Activated naive CD8-positive, alpha-beta T cell treated with anti-CD3 and anti-CD28 coated beads, Interleukin-2, amount 50 U/mL, for 16 hours (primary cell): ENCODE measurements at places on chromosomes 12 and 14.

DNA sequence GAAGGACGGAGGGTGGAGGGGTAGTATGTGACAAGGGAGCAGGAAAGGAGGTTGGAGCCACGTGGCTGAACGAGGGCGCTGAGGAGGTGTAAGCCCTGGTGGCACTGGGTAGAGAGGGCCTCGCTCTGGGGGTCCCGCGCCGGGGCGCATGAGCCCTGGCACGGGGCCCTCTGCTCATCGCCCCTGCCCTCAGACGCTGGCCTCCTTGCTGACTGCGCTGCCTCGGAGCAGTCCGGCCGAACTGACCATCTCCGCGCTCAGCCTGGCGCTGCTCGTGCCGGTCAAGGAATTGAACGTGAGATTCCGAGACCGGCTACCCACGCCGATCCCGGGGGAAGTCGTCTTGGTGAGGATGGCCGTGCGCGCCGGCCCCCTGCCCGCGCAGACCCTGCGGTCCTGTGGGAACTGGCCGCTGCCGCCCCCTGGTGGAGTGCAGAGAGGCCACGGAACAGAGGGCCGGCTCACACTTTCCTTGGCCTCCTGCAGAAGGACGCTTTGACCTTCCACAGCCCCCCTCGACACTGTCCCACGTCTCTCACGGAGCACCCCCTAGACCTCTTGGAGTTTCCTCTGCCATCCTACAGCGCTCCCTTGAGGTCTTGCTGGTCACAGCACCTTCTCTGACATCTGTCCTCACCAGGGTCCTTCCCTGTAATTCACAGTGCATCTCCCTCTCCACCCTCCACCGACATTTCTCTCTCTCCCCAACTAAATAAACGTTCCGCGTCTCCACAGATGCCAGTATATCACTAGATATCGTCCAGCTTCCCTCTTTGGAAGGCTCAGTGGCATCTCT, 10.5 kb downstream of the ARHGEF25 start:
- no peak for DNase-seq

DNA sequence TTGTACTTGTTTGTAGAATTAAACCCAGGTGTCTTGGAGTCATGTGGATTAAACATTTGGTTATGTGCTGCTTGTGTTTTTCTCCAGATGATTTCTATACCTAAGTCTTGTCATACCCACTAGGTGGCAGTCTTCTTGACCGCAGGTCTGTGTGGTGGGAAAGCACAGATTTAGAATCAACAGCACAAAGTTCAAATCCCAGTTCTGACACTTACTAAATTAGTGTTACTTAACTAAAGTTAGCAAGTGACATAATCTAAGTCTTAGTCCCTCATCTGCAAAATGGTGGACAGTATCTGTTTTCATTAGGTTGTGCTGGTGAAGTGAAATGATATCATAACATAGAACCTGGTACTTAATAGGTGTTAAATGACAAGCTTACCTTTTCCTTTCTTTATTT, 151.0 kb upstream of the ARHGAP5 start:
- DNase-seq, result no peak

DNA sequence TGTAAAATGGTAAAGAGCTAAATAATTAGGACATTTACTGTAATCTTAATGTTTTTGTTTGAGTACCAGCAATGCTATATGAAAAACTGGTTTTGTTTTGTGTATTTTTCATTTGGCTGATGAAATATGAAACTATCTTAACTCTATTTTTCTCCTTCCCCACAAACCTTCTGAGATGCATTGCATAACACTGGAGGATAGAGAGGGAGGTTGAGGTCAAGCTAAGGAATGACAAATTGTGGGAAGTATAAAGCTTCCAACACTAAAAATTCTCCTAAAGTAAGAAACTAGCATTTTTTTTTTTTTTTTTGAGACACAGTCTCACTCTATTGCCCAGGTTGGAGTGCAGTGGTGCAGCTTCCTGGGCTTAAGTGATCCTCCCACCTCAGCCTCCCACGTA, 31.5 kb upstream of the SRP54 start:
- DNase-seq, result no peak

DNA sequence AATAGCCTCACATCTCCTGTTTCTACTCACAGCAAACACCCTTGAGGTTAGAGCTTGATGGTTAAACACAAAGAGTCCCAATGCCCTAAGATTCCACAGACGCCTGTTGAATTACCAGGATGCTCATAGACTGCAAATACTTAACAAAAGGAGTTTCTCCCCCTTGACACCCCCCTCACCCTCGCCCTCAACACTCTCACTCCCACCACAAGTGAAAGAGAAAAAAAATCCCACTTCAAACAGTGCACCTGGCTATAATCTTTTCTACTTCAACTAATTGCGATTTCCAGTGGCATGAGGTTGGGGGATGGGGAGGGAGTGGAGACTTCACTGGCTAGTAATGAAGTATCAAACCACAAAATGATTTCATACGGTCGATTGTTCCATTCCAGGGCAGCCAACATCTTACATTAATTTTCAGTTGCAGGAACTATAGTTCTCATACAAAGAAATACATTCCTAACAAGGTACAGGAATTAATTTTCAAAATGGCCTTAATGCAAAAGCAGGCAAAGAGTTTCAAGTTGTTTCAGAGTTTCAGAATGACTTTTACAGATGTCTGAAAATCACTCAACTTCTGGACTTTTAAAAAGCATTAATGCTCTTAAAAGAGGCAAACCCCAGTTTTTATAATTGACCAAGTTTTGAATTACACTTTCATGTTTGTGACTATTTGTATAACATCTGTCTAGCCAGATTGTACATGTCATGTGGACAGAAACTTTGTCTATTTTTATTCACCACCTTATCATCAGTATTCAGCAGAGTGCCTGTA, 390.7 kb downstream of the C12orf75 start:
- no peak for DNase-seq

DNA sequence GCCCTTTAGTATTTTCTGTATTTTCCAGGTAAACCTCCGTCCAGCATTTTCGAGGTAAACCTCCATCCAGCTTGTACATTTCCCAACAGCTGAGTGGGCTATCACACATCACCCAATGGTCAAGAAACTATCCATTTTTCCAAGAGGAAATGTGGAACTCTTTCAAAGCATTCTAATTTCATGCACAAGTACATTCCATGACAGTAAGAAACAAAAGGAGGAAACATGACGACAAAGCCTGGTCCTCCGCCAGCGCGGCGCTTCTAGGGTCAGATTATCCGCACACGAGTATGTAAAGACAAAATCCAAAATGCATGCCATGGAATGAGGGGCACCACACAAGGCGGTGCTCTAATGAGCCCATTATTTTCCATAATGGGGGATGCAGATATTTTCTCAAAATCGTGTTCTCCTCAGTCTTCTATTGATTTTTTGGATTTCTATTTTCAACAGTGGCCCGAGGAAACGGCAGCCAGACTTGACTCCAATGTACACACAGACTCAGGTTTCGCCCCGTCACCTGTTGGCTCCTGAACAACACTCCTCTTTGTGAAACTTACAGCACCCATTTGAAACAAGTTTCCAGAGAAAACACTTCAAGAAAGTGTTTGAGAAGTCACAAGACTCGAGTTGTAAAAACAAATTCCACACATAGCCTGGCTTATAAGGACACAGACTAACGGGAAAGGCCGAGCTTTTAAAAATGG, 107.4 kb downstream of the PRICKLE1 start:
- DNase-seq, result no peak

DNA sequence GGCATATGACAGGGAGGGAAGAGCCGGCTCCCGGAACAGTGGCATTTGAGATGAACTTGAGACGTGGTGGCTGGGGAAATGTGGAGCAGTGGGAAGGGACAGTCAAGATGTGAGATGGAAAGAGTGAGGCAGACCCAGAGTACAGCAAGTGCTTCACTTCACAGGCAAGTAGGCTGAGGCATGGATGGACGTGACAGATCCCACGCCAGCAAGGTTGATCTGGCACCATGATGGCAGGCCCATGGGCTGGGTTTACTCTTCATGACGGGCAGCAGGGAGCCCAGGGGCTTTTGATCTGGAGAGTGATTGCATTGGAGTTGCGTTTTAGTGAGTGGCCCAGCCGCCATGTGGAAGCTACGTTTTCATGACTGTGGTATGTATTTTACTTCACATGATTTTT, 17.9 kb upstream of the EML1 start:
- DNase-seq, result no peak

DNA sequence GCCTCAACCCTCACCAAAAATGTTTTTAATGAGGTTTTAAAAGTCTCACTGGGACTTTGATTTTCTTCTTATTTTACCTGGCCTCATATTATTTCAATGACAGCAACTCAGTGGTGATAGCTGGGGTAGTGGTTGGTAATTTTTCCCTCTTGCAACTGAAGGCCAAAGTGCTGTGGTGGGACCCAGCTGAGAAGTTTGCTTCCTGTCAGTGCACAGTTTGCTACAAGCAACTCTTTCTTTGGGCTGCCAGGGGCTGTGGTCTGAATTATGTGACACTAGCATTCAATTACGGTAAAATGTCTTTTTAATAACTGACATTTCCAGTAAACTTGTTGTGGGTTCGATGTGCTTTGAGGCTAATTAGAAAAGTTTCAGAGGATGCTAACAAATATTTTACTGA, 65.3 kb downstream of the IFNG start:
- DNase-seq, result no peak

DNA sequence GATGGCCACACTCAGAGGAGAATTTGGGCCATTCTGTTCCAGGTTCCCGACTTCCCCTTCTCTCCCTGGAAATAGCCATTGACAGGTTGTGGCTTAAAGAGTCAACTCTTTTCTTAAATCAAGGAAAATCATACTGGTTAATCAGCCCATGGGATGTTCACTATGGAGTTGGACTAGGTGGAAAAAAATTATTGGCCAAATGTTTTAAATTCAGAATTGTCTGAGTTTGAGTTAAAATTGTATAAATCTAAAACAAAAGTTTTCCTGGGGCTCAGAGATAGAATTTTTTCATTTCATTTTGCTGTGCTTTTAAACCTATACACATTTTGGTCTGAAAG, 6.5 kb downstream of the ESRRB start:
- no peak for DNase-seq

DNA sequence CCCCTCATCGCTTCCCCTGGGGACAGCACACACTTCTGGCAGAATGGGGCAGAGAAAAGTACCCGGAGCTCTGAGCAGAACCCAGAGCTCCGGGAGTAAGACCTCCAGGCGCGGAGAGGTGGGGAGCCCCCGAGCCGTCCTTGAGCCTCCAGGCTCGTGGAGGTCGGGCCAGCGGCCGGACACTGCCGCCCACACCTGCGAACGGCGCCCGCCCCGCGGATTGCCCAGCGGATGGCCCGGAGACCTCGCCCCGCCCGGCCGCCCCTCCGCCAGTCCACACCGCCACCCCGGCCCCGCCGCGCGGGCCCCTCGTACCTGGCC, 344 bp downstream of the SPTLC2 start:
- DNase-seq, result no peak

DNA sequence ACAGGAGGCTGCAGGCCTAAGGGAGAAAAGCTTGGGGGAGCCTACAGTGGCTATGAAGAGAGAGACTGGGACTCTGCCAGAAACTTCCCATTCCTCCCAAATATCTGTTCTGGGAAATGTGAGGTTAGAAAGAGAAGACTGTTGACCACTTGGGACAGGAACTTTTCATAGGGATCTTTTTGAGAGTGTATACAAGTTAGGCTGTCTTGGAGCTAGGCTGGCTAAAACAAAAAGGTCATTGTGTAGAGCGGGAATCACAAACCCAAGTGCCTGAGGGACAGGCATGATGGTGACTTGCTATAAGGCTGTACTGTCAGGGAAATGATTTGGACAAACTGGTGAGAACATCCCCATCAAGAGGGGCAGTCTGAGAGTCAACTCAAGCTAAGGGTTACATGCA, 175.1 kb downstream of the GRIP1 start:
- DNase-seq, result no peak

GRCh38 chr14:51643140-51643539, 8.6 kb upstream of the FRMD6 start:
- no peak for DNase-seq

GRCh38 chr12:768434-768833, 16.1 kb downstream of the WNK1 start:
- DNase-seq, result no peak

DNA sequence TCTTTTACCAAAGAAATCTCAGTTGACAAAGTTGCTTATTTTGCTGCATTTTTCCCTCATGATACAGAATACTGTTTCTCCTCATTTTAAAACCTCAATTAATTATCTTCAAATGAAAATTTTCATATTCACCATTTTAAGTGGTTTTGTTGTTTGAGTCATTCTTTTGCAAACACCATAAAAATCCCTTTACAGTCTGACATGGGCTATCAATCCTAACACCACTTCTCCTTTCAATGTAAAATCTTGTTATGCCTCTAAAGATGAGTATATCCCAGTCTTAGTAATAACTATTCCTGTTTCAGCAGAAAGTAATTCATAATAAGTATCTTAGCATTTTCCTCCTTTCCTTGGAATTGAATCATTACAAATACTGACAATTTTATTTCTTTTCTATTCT, 192.2 kb downstream of the SYT1 start:
- no peak for DNase-seq

DNA sequence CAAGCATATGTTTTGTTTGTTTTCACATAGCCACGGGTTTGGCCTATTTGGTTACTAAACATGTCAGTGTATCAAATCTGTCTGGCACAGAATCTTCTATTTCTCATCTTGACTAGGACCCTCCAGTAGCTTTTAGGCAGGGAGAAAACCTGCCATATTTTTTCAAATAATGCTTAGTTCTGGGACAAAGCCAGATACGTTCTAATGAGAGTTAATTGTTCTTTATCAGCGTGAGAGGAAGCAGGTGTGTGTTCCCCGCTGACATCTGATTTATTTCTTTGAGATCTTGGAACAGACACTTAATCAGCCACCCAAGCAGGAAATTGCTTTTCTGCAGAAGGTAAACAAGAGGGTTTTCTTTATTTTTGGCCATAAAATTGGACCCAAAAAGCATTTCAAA, 54.8 kb downstream of the GOLGA5 start:
- no peak for DNase-seq

GRCh38 chr14:21219561-21220111, 49.6 kb downstream of the HNRNPC start:
- no peak for DNase-seq

DNA sequence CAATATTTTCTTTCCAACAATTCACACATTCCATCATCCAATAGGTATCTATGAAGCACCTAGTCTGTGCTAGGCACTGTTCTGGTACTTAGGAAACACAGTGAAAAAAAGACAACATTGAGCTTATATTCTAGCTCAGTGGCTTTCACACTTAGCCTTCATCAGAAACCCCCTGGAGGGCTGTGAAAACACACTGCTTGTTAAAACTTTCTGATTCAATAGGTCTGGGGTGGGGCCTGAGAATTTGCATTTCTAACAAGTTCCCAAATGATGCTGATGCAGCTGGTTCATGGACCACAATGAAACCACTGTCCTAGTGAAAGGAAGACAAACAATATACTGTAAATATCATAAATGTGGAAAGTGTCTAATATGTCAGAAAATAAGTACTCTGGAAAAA, 5.9 kb downstream of the VTI1B start:
- DNase-seq, result no peak

GRCh38 chr14:24435998-24436354, 6.2 kb downstream of the KHNYN start:
- DNase-seq, result no peak

- no peak for DNase-seq
Observed at GRCh38 chr12:124484526-124484953, 82.9 kb downstream of the NCOR2 start.
